RPMI8226 (cell line): ENCODE measurements at places on chromosomes 2 and 18.
A peak's percentile ranks its signal among the peaks of the same experiment; 100 is the strongest.

- DNase-seq, result no peak
Measured at GRCh38 chr2:64638502-64639120, 15.1 kb downstream of the SERTAD2 start.

- DNase-seq, result no peak
Measured at GRCh38 chr18:11089931-11090715, 59.2 kb downstream of the PIEZO2 start.

DNA sequence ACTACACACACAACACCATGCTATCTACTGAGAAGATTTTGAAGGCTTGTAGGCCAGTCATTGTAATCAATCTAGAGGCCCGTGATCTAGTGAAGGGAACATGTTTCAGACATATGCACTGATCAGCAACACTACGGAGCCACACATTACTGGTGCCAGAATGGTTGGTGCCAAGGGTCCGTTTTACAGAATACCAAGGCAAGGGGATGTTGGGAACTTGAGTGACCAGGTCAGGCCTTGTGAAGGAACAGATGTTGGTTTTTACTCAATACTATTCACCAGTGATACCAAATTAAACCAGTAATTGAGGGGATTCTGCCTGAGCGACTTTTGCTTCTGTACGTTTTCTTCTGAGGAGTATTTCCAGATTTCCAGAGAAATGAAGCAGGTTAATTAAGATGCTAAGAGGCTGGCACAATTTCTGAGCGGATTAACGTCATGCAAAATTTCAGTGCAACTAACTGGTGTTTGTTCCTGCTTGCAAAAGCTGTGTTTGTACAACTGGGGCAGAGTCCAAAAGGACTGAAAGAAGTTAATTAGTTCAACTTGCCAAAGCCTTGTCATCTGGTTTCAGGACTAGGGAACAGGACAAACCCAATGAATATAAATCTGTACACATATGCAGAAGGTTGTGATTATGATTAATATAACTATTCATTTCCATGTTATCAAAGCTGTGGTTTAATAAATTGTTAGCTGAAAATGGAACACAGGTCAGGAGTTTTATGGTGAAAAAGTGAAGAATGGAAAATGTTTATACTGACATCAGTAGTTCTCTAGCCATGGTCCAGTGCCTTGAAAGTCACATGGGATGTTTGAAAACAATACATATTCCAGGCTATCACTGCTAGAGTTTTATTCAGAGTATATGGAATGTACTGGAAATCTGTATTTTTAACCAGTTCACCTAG, 432.1 kb upstream of the DCC start:
- no peak for DNase-seq

DNA sequence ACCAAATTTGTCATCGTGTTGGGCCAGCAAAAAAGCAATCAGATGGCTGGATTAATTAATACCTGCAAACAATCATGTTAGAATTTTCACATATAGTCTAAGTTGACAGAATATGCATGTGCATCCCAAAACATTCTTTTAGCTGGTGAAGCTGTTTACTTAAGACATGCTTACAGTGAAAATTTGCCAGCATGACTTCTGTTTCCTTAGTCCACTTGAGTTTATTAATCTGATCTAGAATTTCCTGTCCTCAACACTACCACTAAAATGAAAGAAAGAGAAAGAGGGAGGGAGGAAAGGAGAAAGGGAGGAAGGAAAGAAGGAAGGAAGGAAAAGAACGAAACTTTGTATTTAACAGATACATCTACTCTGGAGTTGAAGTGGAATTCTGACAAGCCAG, 2109.9 kb upstream of the PIK3C3 start:
- DNase-seq, result no peak

- DNase-seq, result no peak
Measured at GRCh38 chr2:164079258-164079657, 343.4 kb upstream of the FIGN start.

GRCh38 chr2:238239543-238239862, 335 bp downstream of the HES6 start:
- DNase-seq, result peak; percentile 51
